CD4-positive, alpha-beta T cell treated with Interleukin-12 subunit alpha and Interleukin-12 subunit beta, for 1 hour (primary cell): ENCODE measurements at places on chromosomes 5 and 9.
A peak's percentile ranks its signal among the peaks of the same experiment; 100 is the strongest.

DNA sequence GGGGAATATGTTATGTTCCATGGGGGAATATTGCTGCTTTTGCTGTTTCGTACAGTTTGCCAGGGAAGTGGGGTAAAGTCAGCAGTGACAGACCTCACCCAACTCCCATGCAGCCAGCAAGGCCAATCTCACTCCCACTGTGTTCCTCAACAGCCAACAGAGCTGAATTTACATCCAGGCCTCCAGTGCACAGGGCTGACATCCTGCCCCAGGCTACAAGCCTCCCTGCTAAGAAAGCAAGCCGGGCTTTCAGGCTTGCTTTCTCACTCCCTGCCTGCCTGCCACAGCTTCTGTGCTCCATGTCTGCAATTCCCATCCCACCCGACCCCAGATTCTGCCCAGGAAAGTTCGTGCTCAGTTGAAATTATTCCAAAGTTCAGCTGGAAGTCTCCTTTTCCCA, 25.5 kb upstream of the SNCAIP start:
- no peak for DNase-seq

DNA sequence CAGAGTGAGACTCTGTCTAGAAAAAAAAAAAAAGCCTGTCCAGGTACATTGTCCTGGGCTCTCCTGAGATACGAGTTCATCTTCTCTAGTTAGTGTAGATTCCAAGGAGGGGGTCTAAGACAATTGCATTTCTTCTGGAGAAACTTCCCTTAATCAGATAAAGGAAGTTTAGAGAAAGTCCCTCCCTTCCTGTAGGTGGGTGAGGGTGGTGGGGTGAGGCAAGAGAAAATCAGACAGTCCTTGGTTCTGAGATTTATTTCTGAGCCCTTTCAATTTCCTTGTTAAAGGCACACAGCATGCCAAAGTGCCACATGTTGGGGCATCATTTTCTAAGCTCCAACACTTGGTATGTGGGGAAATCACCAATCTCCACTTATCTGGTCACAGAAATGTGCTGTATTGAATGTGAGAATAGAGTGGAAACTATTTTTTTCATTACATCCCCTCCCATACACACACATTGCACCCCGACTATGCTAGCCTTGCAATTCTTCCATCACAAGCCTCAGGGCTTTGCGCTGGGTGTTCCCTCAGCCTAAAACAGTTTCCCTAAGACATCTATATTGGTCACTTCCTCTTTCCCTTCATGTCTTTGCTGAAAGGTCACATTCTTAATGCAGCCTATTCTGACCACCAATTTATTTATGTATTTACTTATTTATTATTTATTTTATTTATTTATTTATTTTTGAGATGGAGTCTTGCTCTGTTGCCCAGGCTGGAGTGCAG, 5.1 kb upstream of the TUT7 start:
- DNase-seq = no peak

DNA sequence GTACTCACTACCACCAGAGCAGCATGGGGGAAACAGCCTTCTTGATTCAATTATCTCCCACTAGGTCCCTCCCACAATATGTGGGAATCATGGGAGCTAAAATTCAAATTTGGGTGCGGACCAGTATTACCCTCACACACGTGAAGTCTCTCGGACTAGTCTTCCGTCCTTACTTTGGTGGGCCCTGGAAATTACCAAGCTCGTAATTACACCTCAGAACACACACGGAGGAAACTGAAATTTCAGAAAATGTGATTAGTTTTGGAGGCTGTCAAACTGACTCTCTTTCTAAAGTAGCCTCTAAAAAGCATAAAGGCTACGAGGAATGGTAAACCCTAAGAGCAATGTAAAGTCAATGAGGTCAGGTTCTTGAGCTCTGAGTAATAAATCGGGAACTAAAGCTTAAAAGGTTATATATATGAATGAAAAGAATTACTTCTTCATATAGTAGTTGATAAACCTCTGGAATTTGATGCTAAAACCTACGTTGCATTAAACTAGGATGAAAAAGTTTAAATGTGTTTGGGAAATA, 842 bp upstream of the FEM1C start:
- DNase-seq = no peak

DNA sequence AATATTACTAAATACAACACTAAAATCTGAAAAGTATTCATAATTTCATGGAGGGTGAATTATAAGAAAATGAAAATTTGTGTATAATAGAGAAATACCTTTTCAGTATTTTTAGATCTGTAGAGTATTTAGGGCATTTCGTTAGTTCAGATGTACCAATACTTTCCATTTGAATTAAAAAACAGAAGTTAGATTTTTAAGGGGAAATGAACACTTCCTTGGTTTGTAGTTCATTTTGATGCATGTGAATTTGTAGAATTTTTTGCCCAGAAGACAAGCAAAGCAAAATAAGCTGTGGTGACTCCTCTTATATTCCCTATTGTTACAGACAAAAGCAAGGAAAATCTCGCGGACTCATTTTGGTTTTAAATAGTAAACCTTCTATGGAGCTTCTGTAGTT, 209.0 kb upstream of the RPS23 start:
- DNase-seq = no peak

- DNase-seq = no peak
Observed at GRCh38 chr5:78699552-78700153, 51.1 kb upstream of the LHFPL2 start.

DNA sequence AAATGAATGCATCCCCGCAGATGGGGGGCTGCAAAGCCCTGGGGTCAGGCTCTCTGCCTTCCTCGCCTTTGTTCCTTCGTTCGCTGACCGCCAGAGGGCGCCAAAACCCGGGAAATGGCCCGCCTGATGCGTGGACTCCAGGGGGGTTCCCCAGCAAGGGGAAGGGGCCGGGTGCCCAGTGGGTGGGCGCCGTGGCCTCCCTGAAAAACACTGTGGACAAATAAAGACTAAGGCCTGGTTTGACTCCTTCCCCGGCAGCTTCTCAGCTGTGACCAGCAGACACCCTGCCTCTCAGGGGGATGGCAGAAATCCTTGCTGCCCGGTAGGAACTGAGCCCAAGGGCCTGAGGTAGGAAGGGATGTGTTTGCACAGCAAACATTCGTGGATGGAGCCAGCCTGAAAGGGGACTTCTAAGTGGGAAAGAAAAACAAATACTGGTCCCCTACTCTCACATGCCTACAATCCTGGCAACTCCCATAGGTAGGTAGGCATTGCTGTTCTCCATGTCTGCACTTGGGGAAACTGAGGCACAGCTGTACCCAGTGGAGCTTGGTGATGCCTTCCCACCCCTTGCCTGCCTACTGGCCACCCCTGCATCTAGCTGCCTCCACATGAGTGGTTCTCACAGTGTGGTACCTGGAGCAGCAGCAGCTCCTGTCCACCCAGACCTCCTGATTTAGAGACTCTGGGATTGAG, 57.7 kb downstream of the DUSP1 start:
- DNase-seq = peak; percentile 74

GRCh38 chr9:14749741-14750211, 27.2 kb upstream of the CER1 start:
- DNase-seq = no peak

GRCh38 chr5:160354666-160355065, 15.8 kb downstream of the C1QTNF2 start:
- no peak for DNase-seq

- no peak for DNase-seq
Observed at GRCh38 chr9:111438541-111439235, 45.5 kb downstream of the ECPAS start.

DNA sequence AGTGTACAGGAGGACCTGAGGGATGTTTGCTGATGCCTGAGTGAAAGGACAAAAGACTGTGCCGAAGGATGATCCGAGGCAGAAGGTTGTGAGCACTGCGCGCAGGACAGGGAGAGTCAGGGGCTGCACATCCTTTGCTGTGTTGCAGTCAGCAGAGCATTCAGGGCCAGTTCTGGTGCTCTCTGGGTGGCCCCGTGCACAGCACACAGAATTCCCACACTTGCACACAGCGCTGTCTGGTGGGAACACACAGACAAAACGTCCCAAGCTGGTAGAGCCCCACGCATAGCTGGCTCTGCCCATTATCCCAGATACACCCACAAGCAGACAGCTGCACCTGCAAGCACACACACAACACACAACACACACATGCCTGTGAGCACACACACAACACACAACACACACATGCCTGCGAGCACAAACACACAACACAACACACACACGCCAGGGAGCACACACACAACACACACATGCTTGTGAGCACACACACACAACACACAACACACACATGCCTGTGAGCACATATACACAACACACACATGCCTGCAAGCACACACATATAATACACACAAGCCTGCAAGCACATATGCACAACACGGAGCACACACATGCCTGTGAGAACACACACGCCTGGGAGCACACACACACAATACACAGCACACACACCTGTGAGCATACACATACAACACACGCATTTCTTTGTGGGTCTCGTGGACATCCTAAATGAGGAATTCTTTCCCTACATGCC, 74.4 kb downstream of the FGF18 start:
- no peak for DNase-seq

GRCh38 chr5:163504079-163504931, 1.1 kb upstream of the MAT2B start:
- DNase-seq = peak; percentile 48

GRCh38 chr5:79843450-79844388, 147.3 kb downstream of the MTX3 start:
- no peak for DNase-seq

GRCh38 chr5:29462241-29462640, 1731.2 kb upstream of the CDH6 start:
- DNase-seq = no peak

DNA sequence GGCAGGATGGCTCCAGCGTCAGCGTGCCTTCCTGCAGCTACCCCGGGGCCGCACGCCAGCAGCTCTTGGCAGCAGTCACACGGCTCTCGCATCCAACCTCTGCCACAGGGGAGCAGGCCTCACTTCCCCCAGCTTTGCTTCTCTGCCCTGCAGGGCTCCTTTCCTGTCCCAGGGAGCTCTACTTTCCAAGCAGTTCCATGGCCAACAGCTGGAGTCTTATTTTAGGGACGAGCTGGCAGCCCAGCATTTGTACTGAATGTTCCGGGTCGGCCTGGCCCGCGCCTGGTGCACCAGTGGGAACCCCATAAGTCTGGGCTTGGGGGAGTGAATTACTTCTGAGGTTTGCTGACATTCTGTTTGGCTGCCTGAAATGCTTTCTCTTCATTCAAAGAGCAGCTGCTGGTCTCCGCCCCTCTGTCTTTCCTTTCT, 34.6 kb downstream of the GADD45G start:
- no peak for DNase-seq

DNA sequence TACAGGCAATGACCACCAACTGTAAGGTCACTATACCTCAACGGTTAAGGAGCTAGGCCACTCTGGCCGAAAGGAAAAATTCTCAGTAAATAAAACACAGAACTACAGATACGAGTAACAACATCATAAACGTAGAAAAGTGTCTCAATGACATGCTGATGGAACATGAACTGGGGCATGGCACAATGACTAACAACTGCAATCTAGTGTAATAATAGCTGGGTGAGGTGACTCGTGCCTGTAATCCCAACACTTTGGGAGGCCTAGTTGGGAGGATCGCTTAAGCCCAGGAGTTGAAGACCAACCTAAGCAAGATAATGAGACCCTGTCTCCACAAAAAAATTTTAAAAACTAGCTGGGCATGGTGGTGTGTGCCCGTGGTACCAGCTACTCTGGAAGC, 9.8 kb upstream of the RAPGEF6 start:
- no peak for DNase-seq

DNA sequence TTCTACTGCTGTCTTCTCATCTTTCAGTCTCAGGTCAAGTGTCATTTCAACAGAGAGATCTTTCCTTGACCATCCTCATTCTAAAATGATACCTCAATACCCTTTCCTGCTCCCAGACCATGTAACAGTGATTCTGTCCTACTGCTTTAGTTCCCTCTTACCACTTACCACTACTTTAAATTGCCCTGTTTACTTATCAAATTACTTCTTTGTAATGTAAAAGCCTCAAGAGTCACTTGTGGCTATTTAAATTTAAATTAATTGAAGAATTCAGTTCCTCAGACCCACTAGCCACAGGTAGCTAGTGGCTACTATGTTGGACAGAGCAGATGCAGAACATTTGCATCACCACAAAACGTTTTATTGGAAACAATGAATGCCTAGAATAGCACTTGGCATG, 217.3 kb downstream of the ADAMTS6 start:
- DNase-seq = no peak

GRCh38 chr5:127799293-127799905, 96.2 kb downstream of the CCDC192 start:
- no peak for DNase-seq

DNA sequence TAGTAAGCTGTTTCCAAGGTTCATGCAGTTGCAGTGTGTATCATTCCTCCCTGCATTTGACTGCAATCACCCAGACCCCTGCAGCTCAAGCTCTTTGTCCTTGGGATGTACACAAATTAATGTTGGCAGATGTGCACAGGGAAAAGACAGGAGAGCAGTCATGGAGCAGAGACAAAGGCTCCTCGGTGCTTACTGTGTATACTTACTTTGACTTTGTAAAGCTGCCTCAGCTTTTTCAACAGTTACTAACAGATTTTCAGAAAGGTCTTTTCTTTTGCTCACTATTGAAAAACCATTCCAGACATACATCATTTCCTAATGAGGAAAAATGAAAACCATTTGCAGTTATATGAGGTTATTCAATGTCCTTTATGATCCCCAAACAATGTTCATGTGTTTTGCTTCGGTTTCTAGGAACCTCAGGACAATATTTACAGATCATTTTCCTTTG, 124.9 kb downstream of the TTC39B start:
- no peak for DNase-seq

GRCh38 chr5:10451137-10451824, 9.6 kb downstream of the ROPN1L start:
- DNase-seq = no peak

DNA sequence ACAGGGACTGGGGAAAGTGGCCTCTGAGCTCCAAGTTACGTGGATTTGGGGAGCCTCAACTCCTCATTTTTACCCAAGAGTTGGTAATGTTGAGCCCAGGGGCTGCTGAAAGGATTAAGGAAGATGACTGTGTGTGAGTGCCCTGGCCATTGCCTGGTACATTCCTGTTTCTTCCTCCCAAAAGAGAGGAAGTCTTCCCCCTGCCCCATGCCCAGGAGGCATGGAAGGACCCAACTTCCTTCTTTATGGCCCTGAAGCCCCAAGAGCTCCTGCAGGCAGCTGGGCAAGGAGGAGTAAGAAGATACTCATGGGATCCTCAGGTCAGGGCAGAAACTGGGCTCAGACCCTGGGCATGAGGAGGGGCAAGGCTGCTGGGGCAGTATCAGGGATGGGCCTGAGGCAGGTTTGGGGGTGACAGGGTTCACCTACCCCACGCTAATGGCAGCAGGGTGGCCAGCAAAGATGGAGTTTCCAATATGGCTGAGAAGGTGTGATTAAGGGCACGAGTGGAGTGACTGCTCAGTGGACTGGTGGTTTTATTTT, 118.3 kb upstream of the MVB12B start:
- DNase-seq = no peak
